Left ventricle myocardium inferior (tissue), 1 donor: ENCODE measurements at places on chromosomes 3 and 15. TPM values are rescaled to one million over a fixed set of nuclear protein-coding genes. Genes with fewer than 3 reads are reported as not detected.

DNA sequence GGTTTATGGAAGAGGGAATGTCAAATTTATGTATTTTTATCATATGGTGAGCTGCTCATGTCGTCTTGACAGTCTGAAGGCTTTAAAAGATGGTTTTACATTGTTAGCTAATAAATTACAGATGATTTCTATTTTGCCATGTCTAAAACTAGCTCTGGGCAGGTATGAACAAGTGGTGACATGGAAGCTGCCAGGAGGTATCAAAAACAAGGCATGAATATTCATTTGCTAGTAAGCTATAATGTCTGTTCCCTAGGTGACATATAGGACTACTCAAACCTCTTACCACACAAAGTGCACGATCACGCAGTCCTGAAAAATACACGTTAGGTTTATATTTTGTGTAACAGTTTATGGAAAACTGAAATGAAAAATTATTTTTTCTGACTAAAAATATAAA lies 34.8 kb downstream of the ST3GAL6 start:
- DNase-seq = no peak

DNA sequence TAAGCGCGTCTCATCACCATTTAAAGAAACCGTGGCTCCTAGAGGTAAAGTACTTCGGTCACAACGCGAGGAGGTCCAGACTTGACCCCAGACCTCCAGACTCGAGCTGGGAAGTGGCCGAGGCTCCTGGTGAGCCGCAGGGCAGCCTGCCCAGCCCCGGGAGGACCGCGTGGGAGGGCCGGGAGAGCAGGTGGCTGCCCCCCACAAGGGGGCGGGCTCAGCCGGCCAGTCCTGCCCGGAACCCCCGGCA lies at the start of gene SLC27A2:
SLC27A2 (plus strand) TSS at position 228 of the 250 bp plus-strand sequence. CDS start 232 bp downstream, outside the sequence.
- DNase-seq = no peak

- DNase-seq = no peak
These were observed 11.8 kb downstream of the UBE3A start for GRCh38 chr15:25426896-25427610.

GRCh38 chr15:52440414-52440813 lies 88.3 kb downstream of the MYO5A start:
- DNase-seq = no peak

DNA sequence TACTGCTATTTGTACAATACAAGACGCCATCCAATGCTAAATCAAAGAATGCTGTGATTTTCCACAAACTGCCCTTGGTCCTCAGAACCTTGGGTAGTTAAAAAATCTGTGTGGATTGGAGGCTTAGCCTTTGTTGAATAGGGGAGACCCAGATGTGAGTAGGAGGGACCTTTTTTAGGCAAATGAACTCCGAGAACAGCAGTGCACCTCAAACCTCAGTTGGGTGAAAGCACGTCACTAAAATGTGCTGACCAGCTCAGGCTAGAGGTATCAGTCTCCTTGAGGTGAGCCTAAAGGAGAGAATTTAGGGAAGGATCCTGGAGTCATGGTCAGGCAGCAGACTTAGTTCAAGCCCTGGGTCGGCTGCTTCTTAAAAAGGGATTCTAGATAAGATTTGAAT lies 200.7 kb downstream of the SOX2 start:
- no peak for DNase-seq

LEKR1 gene
- total RNA-seq = 0.71 TPM

CYP11A1 gene
- 0.27 TPM for total RNA-seq

AGBL1 gene
- not detected for total RNA-seq

IL17RB gene
- total RNA-seq = 0.47 TPM
